ENCODE measurements at places on chromosomes 12 and 14. TPM values are rescaled to one million over a fixed set of nuclear protein-coding genes. Genes with fewer than 3 reads are reported as not detected.

The KCNC2 gene
- total RNA-seq, result not detected

The GPATCH2L gene
- 30.4 TPM for total RNA-seq

The MYH6 gene
- total RNA-seq, result not detected

The TMED10 gene
- 159 TPM for total RNA-seq

The TAS2R42 gene
- total RNA-seq, result not detected

Data from A172 (cell line).